Stimulated activated CD4-positive, alpha-beta T cell treated with anti-CD3 and anti-CD28 coated beads, Interleukin-4, amount 100 ng/mL, for 24 hours (primary cell): ENCODE measurements at places on chromosomes 6 and 20.

GRCh38 chr20:32555584-32555983 is 29.5 kb downstream of the NOL4L start:
- DNase-seq = no peak

GRCh38 chr6:8177721-8178120 is 75.4 kb upstream of the EEF1E1 start:
- DNase-seq = no peak

DNA sequence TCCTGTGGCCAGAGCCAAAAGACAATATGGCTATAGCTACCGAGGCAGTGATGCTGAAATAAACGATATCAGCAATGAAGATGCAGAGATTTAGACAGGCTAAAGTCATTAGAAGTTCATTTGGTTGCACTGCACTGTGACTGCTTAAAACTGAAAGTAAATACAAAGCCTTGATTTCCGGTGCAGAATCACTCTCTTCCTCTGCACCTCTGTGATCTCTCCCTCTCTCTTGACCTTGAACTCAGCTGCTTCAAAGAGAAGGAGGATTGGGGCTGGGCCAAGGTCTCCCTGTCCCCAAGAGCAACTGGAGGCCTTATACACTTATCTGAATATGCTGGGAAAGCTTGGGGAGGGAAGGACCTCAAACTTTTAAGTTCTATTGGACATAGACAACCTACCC is 34.6 kb upstream of the SPACA1 start:
- no peak for DNase-seq

GRCh38 chr6:132122871-132123270 is 171.7 kb upstream of the CCN2 start:
- DNase-seq = no peak

GRCh38 chr6:83838727-83839126 is 14.4 kb upstream of the RIPPLY2 start:
- no peak for DNase-seq

DNA sequence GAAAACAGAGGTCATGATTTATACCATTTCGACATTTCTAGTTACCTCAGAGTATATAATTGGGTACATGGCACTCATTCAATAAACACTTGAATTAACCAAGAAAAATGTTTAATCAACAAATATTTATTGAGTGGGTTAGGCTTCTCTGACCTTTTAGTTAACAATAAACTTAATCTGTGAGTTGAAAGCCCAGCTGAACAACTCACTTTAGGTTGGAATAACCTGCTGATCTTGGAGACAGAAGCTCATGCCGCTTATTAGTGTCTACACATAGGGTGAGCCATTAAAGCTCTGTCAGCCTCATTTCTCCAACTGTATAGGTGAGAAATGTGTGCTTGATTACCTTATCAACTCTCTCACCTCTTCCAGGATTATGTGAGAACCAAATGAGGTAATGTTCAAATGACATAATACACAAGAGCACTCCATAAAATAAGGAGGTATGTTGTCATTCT is 98.2 kb upstream of the DTNBP1 start:
- DNase-seq = no peak

GRCh38 chr6:125808060-125808459 is 17.3 kb downstream of the NCOA7 start:
- DNase-seq = no peak

GRCh38 chr6:106757267-106757666 is 127.9 kb downstream of the QRSL1 start:
- DNase-seq = no peak

GRCh38 chr6:38438097-38438496 is 201.6 kb downstream of the BTBD9 start:
- no peak for DNase-seq

- DNase-seq = no peak
Measured at GRCh38 chr20:32460683-32461320, 102.7 kb downstream of the ASXL1 start.

- no peak for DNase-seq
Measured at GRCh38 chr20:41030061-41030460, 1.4 kb downstream of the TOP1 start.

- no peak for DNase-seq
Measured at GRCh38 chr6:131979515-131980337, 28.6 kb upstream of the CCN2 start.

DNA sequence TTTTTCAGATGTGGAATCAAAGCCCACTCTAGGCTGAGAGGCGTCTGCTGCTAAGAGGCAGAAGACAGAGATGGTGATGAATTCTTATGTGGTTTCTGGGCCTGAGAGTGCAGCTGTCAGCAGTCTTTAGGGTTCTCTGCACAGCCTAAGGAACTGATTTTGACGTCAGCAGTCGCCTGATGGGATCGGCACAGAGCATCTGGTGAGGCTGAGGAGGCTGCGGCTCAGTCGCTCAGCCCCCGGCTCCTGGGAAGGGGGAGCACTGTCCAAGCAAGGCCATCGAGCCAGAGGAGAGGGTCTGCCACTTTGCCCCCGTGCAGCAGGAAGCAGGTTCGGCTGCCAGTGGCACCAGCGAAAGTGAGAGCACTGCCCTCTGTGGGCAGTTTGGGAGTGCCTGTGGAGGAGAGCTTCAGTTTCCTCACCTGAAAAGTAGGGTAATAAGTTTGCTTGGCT is 92.5 kb downstream of the TCP11 start:
- no peak for DNase-seq

DNA sequence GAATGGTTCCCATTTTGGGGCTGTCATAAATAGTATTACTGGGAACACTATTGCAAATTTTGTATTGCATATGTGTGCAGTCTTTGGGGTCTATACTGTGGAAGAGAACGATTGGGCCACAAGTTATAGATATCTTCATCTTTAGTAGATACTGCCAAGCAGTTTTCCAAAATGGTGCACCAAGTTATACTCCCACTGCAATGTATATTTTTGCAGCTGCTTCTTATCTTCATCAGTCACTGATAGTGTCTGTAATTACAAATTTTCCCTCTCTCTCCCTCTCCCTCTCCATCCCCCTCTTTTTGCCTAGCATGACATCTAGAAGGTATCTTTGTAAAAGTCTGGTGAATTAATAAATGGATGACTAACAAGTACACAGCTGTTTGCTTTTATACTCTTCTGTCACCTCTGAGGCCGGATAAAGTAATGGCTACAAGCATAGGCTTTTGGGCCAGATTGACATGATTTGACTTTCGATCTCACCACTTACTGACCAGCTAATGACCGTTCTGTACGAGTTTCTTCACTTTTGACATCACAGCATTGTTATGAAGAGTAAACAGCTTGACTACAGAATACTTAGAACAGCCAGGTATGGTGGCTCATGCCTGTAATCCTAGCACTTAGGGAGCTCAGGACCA is 113.3 kb upstream of the SLC2A12 start:
- DNase-seq = no peak

DNA sequence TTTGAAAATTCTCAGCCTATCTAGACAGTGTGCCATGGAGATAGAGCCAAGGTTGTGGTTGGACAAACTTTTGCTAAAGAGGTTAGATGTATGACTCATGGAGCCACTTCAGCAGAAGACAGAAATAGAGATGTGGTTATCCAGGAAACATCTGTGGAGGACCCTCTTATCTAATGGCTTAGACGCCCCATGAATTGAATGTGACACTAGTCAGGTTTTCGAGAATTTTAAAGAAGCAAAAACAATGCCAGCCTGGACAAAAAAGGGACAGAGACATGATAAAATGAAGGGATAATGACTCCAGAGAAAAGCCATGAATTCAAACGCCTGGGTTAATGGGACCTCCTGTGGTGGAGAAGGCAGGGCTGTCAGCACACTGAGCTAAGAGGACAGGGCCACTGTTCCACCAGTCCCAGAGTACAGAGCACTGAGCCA is 280.5 kb downstream of the CLVS2 start:
- no peak for DNase-seq

GRCh38 chr20:35788796-35789195 is 17.0 kb downstream of the PHF20 start:
- DNase-seq = no peak

- DNase-seq = no peak
Measured at GRCh38 chr6:88538130-88538706, 372.1 kb upstream of the CNR1 start.

- DNase-seq = no peak
Measured at GRCh38 chr6:128303870-128304269, 216.5 kb downstream of the PTPRK start.

GRCh38 chr6:61947311-61947947 is 338.6 kb downstream of the KHDRBS2 start:
- DNase-seq = no peak

- no peak for DNase-seq
Measured at GRCh38 chr6:37802810-37803209, 16.7 kb upstream of the ZFAND3 start.

- DNase-seq = no peak
Measured at GRCh38 chr20:37457921-37458320, 63.1 kb upstream of the NNAT start.

GRCh38 chr20:17443131-17443858 is 87.9 kb downstream of the BFSP1 start:
- DNase-seq = no peak

DNA sequence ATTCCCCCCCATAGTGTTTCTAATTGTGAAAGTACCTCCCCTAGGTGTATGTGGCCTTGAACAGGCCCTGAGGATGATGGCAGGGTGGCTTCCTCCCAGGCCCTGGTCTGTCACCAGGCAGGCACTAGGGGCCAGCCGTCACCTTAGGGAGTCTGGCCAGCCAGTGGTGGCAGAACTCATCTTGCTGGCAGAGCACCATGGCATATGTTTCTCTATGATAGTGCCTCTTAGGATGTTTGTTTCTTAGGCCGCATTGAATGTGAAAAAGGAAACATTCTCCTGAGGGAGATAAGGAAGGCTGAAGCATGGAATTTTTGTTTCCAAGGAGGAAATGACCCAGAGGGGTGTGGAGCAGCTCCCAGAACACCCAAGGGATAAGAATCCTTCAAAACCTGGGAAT is 45.2 kb upstream of the KLHL31 start:
- DNase-seq = no peak

DNA sequence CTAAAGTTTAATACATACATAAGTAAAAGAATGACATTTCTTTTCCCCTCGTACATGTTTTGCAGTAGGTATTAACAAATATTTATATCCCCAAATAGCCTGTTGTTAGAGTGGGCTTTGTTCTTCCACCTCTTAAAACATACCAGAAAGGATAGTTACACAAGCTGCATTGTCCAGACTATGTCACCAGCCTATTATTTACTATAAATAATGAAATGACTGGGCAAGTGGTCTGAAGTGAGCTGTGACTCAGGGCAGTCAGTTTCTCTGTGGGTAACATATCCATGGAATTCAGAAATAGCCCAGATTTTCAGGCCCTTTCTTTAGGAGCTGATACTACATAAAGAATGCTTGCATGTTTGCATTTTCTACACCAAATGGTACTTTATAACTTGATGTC is 60.1 kb downstream of the FUT9 start:
- DNase-seq = no peak

DNA sequence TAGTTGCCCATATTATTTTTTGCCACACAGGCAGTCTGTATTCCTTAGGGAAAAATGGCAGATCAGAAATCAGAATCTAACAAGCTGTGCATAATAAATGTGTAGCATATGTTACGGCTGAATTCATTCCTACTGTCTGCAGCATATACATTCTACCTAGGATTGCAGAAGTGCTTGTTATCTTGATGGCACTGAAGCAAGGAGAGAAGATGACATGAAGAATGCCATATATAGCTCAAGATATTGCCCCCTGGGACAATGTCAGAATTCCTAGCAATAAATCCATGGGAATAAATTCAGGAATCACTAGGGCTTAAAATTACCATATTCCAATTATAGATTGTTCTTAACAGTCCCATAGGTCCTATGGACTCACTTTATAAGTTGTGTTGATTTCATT is 293.0 kb upstream of the CNR1 start:
- no peak for DNase-seq

DNA sequence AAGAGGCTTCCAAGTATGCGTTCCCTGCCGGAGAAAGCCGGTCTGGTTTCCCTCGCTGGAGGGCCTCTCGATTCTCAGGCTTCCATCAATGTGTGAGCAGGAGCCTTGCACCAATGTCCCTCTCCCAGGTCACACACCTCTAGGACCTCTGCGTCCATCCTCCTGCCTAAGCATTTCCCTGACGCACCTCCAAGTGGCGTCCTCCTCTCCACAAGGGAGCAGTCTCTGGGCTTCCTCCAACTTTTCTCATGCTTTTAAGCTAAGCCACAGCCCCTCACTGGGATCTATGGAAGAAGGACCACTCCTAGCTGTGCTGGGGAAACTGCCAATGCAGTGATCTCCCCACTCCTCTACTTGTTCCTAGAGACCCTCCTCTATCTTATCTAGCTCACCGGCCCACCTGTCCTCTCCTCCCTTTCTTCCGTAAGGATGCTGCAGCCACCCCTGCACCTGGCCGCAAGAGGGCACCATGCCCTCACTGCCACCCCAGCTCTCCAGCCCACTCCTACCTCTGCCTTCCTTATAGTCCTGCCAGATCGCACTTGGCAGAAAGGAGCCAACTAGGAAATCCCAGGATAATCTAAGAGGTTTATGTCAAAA is 258.7 kb downstream of the LRFN2 start:
- peak; percentile 35 for DNase-seq

- DNase-seq = no peak
Measured at GRCh38 chr6:69791065-69791471, 5.7 kb downstream of the LMBRD1 start.

DNA sequence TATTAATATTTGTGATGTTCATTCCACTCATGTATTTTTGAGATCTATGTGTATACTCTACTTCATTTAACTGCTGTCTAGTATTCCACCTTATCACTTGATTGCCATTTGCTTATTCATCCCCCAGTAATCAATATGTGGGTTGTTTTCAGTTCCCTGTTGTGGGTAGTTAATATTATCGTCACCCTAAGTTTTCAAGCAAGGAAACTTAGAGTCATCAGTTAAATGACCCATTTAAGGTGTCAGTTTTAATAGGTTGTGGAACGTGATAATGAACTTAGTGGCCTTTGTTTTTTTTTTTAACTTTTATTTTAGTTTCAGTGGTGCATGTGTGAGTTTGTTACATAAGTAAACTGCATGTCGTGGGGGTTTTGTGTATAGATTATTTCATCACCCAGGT is 90.3 kb downstream of the SLC24A3 start:
- DNase-seq = no peak

DNA sequence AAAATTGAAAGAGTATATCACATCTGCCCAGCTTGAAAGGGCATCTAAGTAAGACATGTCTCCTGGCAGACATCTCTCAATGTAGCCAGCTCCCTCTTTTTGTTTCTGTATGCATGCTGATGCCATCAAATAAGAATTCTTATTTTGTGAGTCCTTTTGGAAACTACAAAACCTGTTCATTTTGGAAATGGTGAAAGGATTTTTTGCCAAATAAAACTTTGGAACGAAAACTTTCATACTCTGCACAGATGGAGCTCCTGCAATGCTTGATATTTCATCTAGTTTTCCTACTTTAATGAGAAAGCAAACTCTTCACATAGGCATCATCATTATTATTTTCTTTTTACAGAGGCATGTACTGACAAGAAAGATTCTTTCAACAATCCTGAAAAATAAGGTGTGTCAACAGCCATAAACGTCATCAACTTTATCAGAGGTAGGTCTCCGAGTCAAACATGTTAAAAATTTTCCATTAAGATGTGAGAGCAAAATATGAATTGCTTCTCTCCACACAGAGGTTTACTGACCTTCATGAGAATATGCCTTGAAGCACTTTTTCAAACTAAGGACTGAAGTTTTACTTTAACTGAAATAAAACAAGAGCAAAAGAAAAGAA is 26.2 kb upstream of the CMTR1 start:
- DNase-seq = no peak
